ENCODE measurements at places on chromosomes 2 and 18.

DNA sequence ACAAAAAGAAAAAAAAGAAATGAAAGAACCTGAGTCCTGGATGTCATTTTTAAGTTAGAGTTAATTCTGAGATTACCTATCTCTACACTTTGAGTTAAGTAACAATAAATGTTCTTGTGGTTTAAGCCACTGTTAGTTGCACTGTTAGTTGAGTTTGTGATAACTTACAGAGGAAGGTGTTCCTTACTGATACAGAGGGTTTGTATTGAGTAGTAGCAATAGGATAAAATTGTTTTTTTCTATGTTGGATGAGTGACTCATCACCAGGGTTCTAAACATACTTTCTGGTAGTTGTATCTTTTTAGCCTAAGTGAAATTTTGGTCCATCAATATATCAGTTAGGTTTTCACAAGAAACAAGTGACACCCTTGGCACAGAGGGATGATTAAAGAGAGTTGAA is 4.0 kb upstream of the LCLAT1 start:
- no peak for DNase-seq

- no peak for DNase-seq
These were observed 55.3 kb upstream of the LAPTM4A start for GRCh38 chr2:20106746-20107145.

GRCh38 chr2:135072125-135072997 is 20.3 kb downstream of the RAB3GAP1 start:
- no peak for DNase-seq

GRCh38 chr2:213286161-213286560 is 1.9 kb downstream of the SPAG16 start:
- DNase-seq = no peak

GRCh38 chr2:204545861-204546735 is 823 bp downstream of the PARD3B start:
- DNase-seq = no peak

All from GM20000 (cell line).